Left renal cortex interstitium (tissue), 4 donors: ENCODE measurements at places on chromosomes 12 and 14. TPM values are rescaled to one million over a fixed set of nuclear protein-coding genes. Genes with fewer than 3 reads are reported as not detected.

- DNase-seq = no peak
Measured at GRCh38 chr14:61107869-61108493, 126.9 kb downstream of the SLC38A6 start.

DNA sequence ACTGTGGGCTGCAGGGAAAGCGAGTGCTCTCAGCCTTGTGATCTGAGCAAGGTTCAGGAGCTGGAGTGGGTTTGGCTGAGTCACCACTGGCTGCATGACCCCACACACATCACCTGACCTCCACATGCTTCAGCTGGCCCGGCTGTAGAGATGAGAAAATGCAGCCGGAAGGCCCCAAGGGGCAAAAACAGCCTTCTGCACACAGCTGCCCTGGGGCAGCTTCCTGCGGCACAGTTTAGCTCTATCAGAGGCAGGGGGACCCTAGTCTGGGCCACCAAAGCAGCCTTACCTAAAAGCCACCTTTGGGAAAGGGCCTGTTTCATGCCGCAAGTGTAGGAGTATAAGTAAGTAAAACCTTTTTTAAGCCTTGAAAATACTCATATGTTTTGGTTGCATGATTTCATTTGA lies 123.3 kb downstream of the SSPN start:
- DNase-seq = no peak

RND1 gene
- 3.1 TPM for polyA plus RNA-seq

RPGRIP1 gene
- polyA plus RNA-seq = 0.81 TPM

DNA sequence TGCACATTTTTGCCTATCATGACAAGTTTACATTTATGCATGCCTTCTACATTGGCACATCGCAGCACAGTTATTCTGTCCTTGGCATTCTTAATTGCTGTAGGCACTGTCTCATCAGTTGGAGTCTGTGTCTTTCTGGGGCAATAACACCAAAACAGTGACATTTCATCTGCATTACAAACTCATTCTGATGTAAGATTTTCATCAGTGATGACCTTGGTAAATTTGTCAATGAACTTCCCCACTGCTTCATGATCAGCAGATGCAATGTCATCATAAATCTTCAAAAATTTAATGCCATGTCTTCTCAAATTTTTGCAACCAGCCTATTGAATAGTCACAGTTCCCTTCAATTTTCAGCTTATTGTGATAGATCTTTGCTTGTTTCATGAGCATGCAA lies 85.5 kb downstream of the CAPZA3 start:
- DNase-seq = no peak

GRCh38 chr12:129870796-129871195 lies 33.0 kb downstream of the TMEM132D start:
- DNase-seq = no peak

- no peak for DNase-seq
Measured at GRCh38 chr14:62056789-62057188, 294.6 kb downstream of the SNAPC1 start.

GRCh38 chr12:52942901-52943181 lies 6.1 kb upstream of the KRT18 start:
- DNase-seq = no peak

NINJ2 gene
- polyA plus RNA-seq = 1.2 TPM

DNA sequence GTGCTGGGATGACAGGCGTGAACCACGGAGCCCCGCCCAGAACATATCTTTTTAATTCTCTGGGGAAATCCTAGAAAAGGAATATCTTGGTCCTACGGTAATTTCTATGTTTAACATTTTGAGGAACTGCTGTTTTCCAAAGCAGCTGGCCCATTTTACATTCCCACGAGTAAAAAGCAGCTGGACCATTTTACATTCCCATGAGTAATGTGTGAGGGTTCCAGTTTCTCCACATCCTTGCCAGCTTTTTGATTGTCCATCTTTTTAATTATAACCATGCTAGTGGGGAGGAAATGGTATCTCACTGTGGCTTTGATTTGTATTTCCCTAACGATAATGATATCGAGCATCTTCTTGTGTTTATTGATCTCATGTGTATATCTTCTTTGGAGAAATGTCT lies 4.4 kb upstream of the P2RX4 start:
- DNase-seq = no peak

TAS2R42 gene
- not detected for polyA plus RNA-seq

DNA sequence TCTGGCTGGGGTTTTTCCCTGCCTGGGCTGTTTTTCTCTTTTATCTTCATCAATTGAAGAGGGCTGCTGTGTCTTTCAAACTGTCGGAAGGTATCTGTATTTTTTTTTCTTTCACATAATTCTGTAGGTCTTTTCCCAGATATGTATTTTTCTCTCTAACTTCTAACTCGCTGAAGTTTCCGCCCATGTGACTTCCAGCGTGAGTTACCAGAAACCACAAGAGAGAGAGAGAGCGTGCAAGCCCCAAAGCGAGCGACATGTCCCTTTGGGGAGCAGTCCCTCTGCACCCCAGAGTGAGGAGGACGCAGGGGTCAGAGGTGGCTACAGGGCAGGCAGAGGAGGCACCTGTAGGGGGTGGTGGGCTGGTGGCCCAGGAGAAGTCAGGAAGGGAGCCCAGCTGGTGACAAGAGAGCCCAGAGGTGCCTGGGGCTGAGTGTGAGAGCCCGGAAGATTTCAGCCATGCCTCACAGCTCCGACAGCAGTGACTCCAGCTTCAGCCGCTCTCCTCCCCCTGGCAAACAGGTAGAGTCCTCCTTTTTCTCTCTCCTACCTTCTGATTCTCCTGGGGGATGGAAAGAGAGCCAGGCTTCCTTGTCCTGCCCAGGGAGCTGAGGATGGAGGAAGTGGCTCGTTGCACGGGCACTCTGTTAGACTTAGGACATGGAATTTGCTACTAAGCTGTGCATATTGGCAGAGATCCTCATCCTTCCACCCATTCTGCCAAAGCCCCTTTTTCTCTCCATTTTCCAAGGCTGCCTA lies at the start of gene BATF:
BATF (plus strand) TSS at position 246 of the 759 bp plus-strand sequence; CDS start at position 460, 214 bp downstream.
- DNase-seq = no peak

SYCP3 gene
- polyA plus RNA-seq = 1.5 TPM

- no peak for DNase-seq
Measured at GRCh38 chr14:65339866-65340265, 72.7 kb upstream of the FUT8 start.

RTL1 gene
- polyA plus RNA-seq = 0.03 TPM

GRCh38 chr14:100864960-100865681 lies 38.4 kb downstream of the RTL1 start:
- no peak for DNase-seq

GRCh38 chr14:89351516-89352404 lies 65.3 kb downstream of the FOXN3 start:
- DNase-seq = no peak

- no peak for DNase-seq
Measured at GRCh38 chr14:99677231-99678140, 6.6 kb upstream of the CYP46A1 start.

LRP1 gene
- polyA plus RNA-seq = 93.7 TPM

GRCh38 chr14:95504135-95505029 lies 12.1 kb downstream of the SYNE3 start:
- no peak for DNase-seq

GRCh38 chr12:102567031-102567985 lies 86.9 kb upstream of the IGF1 start:
- no peak for DNase-seq
